ENCODE measurements at places on chromosomes 13 and 19.

DNA sequence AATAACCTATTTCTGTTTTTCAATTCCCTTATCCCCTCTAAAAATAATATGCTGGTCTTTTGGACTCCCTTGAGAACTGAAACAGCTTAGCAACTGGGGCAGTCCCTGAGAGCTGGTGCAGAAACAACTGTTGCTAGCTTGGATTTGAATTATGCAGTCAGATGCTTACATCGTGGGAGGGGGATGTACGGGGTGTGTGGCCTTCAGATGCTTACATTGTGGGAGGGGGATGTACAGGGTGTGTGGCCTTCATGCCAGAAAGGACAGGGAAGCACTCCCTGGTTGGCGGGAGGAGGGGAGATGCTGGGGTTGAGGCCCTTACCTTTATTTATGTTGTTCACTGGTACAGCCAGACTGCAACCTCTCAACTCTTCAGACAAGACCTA, 25.6 kb downstream of the LRCH1 start:
- DNase-seq: no peak

DNA sequence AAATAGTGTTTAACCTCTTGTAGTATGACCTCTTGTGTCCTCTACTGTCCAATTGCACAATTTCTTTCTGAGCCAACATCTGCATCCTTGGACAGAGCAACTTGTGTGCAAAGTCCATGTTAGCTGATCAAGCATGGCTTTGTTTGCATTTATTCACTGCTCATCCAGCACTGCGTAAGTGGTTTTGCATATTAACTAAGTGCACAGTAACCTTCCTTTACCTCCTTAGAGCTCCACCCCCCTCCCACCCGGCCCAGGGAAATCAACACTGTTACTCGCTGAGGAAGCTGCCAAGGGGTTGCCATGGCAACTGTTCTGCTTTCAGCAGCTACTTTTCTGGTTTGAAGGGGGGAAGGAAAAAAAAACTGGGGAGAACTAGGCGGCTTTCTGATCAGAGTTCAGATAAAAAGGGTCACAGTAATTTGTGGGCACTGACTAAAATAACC, 153.5 kb upstream of the KLF12 start:
- peak; percentile 14 for DNase-seq

DNA sequence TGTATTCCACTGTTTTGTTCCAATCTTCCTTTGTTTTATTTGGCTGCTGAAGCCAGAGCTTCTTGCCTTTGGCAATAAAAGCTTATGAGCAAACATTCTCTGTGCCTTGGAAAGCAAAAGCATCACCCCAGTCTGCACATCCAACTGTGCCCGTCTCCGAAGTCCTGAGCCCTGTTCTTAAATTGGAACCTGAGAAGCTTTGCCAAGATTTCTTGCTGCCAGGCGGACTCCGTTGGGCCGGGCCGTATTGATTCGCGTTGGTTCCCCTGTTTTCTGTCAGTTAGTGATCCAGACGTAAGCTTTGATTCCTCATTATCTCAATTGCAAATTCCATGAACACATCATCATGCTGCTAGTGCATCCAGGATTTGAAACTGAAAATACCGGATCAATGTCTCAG, 793.0 kb downstream of the OLFM4 start:
- DNase-seq: no peak

DNA sequence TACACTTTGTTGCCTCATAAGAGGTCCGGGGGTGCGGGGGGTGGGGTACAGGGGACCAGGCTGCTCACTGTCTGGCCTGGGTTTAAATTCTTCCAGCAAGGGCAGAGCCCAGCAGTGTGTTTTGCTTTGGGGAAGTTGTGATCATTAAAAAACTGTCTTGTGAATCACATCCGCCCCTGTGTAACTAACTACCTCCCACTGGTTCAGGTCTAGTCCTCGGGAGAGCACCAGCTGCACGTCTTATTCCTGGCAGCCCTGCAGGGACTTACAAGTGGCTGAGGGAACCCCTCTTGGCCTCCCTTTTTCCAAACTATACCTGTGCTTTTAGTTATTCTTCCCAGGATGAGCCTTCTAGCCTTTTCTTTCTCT, 127.5 kb downstream of the SIPA1L3 start:
- DNase-seq: no peak

DNA sequence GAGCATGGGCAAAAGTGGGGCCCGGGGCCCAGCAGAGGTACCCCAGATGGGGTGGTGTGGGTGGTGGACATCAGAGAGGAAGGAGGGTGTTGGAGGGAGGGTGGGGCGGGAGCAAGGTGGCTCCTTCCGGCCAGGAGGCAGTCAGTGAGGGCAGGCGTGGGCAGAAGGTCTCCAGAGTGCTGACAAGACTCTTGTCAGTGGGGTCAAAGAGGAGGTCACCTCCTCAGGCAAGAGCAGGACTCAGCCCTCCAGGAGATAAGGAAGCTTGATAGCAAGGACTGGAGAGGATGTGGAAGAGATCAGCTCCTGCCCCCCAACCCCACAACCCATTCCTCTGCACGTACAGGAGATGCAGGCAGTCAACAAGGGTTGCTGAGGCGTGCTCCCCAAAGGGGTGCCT, 9.8 kb downstream of the GJA3 start:
- no peak for DNase-seq

DNA sequence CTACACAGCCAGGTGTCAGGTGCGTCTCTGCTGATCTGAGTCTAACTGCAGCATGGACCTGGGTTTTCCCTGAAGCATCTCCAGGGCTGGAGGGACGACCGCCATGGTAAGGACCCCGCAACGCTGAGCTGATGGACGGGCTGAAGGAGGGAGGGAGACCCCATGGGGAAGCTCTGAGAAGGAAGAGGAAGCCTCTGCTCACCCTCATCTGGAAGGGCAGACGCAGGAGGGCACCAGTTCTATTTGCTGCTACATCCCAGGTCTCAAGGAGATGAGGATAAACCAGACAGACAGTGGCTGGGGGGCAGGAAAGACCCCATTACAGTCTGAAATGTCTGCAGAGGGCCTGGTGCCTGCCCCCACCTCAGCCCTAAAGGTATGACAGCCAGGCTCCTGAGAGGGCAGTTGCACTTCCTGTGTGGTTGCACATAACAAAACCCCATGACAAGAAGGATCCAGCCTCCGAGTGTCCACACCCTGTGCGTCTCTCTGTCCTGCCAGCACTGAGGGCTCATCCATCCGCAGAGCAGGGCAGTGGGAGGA, at the start of gene LILRA2:
LILRA2 (plus strand) TSS at position 461 of the 543 bp plus-strand sequence. CDS start 89 bp downstream, outside the sequence.
- DNase-seq: no peak

GRCh38 chr13:49238621-49239020, 9.1 kb upstream of the CDADC1 start:
- no peak for DNase-seq

GRCh38 chr13:91346850-91347201, 661 bp upstream of the MIR17HG start:
- DNase-seq: no peak

GRCh38 chr19:17739121-17739875, 12.0 kb upstream of the FCHO1 start:
- DNase-seq: peak; percentile 69

GRCh38 chr19:16045171-16045570, 31.1 kb upstream of the TPM4 start:
- DNase-seq: no peak

DNA sequence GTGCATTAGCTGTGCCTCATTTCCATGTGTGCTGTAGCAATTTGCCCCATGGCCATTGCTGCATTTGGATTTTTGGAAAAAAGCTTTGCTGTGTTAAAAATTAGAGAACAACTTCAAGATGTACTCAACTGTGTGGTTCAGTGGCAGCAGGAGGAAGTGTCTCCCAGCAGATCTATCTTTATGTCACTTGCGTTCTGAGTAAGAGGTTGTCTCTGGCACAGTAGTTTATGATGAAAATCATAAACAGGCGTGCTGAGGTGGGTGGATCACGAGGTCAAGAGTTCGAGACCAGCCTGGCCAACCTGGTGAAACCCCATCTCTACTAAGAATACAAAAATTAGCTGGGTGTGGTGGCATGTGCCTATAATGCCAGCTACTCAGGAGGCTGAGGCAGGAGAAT, 29.0 kb upstream of the RNF17 start:
- no peak for DNase-seq

GRCh38 chr19:18541992-18542940, 1.1 kb downstream of the FKBP8 start:
- DNase-seq: no peak

- no peak for DNase-seq
Measured at GRCh38 chr13:76783798-76784197, 102.4 kb downstream of the KCTD12 start.

GRCh38 chr13:98875146-98875729, 102.6 kb downstream of the DOCK9 start:
- no peak for DNase-seq

- no peak for DNase-seq
Measured at GRCh38 chr13:83184819-83185218, 697.5 kb downstream of the SLITRK1 start.

GRCh38 chr13:109577191-109577700, 209.1 kb downstream of the IRS2 start:
- no peak for DNase-seq

DNA sequence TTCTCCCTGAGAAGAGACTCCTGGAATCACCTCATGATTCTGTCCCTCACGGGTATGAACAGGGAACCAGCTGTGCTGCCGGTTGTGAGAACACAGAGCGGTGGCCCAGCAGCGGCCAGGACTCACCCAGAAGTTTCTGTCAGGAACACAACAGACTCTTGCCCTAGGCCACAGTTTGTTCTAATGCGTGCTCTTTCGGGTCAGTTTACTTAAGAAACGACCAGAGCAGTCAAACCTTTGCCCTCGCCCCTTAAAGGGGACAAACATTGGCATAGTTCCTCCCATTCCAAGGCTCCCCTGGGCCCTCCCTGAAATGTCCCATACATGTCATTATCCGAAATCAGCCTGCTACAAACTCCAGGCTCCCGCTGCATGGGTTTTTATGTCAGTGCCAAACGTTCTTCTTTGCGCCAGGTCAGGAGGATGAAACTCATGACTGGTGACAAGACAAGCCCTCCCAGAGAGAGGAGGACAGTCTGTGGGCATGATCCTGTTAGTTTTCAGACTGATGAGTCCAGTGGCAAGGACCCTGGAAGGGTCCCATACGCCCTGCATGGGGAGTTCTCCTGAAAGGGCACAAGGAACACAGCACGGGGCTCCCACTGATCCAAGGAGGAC, 18.3 kb downstream of the ZIC5 start:
- DNase-seq: no peak

DNA sequence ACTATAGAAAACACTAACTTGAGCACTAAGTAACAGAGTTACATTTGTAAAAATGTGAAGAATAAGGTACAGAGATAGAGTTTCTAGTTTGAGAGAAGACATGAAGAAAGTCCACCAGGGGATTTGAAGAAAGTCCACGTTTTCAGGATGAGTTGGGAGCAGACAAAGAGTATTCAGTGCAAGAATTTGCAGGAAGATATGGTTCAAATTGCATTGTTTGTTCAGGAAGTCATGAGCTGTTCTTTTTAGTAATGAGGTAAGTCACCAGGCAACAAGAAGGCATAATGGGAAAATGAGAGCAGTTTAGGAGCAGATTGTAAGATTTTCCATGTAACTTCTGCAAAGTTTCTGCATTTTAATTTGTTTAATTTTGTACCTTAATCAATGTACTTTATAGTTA, 618.0 kb downstream of the DACH1 start:
- DNase-seq: no peak

DNA sequence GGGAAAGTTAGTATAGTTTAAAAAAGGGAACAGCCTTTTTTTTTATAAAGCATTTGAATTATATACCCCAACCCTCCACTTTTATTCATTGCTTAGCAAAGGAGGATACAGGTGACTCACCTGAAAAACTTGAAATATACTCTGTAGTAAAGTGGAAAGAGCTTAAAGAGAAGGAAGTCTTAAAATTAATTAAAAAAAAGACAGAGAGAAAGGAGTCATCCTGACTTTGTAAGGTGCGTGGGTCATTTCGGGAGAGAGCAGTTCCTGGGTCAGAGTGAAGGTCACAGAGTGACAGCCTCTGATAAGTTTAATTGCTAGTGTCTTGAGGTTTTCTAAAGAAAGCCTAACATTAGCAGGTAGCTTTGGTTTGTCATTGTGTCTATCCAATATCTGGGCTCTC, 310.3 kb downstream of the KLF5 start:
- no peak for DNase-seq

GRCh38 chr19:7817801-7818200, 12.2 kb upstream of the EVI5L start:
- DNase-seq: no peak

DNA sequence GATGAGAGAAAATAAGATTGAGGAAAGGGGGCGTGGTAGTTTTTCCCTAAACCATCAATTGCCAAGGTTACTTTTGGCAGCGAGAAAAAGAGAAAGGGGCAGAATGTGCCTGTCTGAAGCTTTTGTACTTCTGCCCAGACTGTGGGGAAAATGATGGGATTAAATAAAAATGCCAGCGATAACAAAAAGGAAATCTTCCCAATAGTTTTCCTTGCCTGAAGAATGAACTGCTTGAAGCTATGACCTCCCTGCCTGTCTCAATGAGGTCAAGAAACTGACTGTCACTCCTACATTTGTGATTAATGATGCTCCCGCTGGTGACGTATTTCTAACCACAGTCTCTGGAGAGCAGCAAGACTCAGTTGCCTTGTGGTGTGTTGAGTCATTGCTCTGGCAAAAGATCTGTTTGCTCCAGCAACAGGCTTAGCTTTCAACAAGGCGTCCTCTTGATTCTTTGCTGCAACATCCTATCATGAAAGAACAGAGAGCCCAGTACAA, 1051.5 kb downstream of the DIAPH3 start:
- DNase-seq: no peak

- DNase-seq: no peak
Measured at GRCh38 chr13:33935969-33936368, 118.0 kb downstream of the RFC3 start.

GRCh38 chr19:32555786-32556185, 25.2 kb upstream of the PDCD5 start:
- no peak for DNase-seq

DNA sequence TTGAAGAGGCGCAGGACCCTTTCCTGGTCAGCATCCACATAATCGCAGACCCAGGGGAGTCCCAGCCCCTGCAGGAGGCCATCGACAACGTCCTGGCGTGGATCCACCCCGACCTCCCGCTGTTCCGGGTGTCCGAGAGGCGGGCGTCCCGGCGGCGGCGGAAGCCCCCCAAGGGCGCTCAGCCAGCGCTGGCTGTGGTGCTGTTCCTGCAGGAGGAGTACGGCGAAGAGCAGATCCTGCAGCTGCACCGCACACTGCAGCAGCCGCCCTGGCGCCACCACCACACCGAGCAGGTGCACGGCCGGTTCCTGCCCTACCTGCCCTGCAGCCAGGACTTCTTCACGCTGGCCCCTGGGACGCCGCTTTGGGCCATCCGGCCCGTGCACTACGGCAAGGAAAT, 29.3 kb downstream of the FAM124A start:
- no peak for DNase-seq

Data from NCI-H2107 (cell line).